ENCODE measurements at places on chromosomes 2 and 18.

DNA sequence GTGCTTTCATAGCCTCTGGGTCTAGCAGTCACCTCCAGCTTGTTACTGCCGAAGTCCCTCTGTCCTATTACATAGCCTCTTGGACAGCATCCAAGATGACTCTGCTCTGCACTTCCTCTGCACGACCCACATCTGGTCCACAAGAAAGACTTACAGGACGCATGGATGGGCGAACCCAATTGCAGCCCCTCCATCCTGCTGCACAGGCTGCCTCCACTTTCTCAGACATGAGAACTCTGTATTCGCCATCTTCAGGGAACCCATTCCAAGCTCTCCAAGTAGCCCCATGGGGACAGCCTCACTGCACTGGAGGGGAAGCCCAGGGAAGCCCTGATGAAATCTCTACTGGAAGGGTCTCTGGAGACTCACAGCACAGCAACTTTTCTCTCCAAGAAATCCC is 172.1 kb downstream of the GFPT1 start:
- no peak for DNase-seq

- DNase-seq, result no peak
These were observed 2.0 kb upstream of the ECEL1 start for GRCh38 chr2:232489516-232490220.

DNA sequence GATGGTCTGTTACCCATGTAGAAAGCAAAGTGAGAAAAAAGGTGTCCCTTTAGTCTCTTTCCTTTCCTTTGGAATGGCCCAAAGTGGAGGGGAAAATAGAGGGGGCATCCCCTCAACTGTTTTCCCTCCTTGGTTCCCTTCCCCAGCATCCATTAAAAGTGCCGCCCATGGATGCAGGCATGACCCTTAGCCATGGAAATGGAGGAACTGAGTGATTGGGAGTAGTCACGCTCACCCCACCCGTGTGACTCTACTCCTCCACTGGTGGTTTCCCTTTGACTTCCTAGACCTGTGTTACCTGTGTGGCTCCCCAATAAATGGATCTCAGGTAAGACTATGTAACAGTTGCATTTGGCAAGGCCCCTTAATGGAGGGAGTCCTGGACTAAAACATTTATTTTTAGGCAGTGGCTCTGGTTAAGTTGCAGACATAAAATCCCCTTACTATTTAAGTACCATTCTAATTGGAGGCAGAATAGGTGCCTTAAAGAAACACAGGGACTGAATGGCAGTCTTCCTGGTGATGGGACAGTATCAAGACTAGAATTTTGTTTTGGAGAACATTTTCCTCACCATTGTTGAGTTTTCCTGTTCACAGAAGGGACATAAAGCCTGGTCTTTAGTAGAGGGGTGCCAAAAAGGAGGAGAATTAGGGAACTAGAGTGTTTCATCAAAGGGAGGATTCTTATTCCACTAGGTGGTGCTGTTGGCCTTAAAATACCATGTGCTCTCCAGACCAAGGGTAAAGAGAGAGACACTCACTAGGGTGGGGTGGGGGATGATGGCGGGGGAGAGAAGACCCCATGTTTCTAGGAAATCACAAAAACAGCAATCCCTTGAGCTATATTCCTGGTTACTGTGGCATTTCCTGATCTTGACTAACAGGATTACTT is 25.7 kb upstream of the PLA2R1 start:
- no peak for DNase-seq

DNA sequence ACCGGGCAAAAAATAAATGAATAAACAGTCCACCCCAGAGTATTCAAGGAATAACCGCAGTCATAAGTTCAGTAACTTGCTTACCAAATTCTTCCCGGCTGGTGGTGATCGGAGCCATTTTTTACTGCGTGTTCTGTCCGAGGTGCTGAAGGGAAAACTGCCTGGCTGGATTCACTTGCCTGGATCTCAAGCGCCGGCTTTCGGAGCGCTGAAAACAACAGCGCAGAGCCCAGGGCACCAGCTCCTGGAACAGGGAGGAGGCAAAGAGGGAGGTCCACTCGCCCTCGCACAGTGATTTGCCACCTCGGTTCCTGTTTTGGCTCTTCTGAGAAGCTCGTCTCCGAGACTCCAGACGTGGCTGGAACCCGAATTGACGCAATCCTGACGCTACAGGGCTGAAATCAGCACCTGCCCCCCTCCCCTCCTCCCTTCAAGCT is at the start of gene SYT4:
Gene SYT4 (minus strand): TSS at position 327 of the 437 bp plus-strand sequence. CDS start 209 bp downstream, at position 118.
- peak; percentile 75 for DNase-seq

GRCh38 chr18:5466256-5466655 is 77.5 kb downstream of the EPB41L3 start:
- no peak for DNase-seq

- DNase-seq, result no peak
These were observed 23.4 kb upstream of the REEP1 start for GRCh38 chr2:86360776-86361175.

GRCh38 chr18:56545464-56545863 is 92.9 kb downstream of the TXNL1 start:
- DNase-seq, result no peak

- DNase-seq, result no peak
These were observed 28.0 kb upstream of the SCYGR1 start for GRCh38 chr2:227415538-227416424.

GRCh38 chr2:55861733-55862132 is 61.8 kb downstream of the EFEMP1 start:
- DNase-seq, result no peak

GRCh38 chr2:210531482-210531881 is 24.9 kb upstream of the CPS1 start:
- DNase-seq, result no peak

DNA sequence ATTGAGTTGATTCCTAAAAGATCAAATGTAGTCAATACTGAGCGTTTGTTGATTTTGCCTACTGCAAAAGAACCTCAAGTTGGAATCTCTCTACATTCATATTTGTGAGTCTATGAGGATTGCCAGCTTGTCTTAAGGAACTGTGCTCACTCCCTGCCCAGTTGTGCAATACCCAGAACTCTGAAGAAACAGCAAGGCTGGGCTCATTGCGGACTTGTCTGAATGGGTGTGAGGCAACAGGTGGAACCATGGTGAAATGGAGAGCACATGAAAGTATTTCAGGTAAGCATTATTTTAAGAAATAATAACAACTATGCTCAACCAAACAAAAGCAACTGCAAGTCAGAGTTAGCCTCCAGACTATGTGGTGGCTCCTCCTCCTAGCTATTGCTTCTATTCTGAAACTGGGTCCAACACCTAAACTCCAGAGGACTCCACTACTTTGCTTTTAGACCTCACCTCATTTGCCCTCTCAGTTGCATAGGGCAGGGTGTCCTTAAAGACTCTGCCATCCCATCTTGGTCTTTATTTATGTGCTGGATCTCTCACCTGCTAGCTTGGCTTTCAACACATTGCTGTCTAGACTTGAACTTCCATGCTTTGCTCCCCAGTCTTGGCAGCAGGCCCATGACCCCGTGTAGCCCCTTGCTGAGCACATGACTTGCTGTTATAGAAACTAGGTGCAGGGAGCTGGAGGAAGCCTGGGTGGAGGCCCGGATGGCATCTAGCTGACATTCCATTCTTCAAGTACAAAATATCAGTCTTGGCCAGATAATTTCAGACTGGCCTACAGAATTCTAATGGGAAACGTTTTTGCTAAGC is 94.8 kb upstream of the ARL5A start:
- no peak for DNase-seq

DNA sequence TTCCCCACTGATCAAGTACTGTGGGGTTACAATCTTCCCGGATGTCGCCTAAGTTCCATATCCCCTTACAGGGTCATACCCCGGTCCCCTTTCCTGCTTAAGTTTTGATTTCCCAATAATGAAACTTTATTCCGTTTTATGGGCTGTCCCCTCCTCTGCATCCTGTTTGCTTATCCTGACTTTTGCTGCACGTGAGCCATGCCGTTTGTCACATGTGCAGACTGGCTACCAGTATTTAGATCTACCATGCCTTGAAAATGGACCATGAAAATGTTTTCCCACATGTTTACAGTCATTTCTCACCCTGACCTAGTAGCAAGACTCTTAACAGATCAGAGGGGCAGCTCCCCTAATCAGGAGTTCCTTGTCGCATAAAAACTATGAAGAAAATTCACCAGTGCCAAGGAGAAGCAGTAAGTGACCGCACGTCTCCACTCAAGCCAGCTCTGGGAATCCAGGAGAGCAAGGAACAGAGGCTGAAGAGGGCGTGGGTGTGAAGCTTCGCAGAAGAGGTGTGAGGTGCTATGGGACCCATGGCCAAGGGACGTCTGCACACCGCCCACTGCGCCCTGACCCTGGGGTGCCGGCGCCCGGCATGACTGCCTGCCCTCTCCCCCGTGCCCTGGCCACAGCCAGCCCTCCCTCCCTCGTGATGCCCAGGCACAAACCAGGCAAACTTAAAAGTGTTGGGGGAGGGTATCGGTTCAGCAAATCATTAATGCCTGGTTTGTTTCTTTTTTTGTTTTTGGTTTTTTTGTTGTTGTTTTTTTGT is 440.8 kb upstream of the SALL3 start:
- no peak for DNase-seq

DNA sequence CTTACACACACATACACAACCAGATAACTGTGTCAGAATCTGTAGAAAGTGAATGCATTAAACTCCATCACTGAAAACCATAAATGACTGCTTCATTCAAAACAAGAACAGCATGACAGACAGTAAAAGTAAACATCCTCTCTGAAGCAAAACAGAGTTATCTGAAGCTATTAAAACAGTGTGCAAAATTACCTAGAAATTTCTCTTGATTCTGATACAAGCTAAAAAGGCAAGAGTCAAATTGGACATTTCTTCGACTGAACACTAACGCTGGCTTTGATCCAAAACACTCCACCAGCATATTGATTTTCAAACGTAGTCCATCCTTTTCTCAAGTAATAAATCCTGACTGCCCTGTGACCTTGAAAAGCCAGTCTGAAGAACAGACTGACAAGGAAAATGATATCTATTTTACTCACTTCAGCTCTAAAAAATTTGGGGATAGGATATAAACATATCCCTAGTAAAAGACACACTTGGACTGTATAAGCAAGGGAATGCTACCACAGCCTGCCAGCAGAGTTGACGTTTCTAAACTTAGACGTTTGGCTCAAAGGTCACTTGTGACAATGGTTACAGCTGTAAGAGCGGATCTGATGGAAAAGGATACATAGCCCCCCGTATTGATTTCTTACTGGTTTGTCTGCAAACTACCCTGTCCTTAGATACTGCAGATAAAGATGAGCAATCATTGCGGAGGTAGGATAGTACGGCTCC is 128.9 kb upstream of the ITGB6 start:
- DNase-seq, result no peak
